ENCODE measurements at places on chromosomes 2 and 18.

- no peak for DNase-seq
These were observed 58.7 kb downstream of the DTNB start for GRCh38 chr2:25614711-25615110.

DNA sequence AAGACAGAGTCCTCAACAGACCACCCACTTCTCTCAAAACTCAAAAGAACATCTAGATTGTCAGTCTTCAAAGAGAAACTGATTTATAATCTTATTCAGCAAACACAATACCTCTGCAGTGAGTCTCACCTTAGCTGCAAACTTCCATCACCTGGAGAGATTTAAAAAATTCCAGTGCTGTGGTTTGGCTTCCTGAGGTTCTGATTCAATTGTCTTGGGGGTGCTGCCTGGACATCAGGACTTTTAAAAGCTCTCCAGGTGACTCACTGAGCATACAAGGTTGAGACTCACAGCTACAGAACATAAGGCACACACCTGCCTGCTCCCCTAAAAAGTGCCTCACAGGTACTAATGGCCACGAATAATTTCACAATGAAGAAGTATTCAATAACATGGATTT is 40.3 kb downstream of the RNF152 start:
- DNase-seq = no peak

- no peak for DNase-seq
These were observed 675.2 kb upstream of the ID2 start for GRCh38 chr2:8006626-8007025.

DNA sequence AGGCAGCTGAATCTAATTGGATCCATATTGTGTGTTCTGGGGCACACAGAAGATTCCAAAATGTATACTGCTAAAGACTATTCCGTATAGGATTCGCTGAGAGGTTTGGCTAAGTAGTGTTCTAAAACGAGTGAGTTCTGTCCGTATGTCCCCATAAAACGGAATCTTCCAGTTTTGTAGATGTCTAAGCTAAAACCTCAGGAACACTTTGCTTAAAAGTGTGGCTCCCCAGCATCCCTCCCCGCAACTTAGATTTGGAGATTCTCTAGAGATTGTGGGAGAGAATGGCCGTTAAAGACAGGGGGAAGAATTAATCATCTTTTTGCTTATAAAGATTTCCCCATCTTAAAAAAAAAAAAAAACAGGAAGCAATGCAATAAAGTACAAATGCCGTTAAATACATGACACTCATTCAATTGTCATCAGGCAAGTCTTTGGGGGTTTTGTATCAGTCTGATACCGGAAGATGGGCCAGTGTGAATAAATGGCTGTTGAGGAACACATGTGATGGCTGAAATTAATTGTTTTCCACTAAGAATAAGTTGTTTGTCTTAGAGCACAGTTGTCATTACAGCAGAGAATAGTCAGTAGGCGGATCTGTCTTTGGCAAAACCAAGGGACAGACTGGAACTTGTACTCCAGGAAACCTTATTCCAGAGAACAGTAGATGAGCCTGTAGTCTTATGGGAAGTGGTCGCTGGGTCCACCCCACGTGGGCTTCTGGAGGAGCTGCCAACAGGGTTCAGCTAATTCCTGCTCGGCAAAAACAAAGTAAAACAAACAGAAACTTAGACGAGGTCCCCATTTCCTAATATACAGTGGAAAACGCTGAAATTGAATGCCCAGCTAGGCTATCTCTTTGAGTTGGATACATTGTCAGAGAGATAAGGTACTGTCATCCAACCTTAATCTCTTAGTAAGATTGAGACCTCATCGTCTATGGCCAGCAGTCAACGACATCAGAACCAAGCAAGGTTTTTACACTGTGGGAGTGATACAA is 1.7 kb downstream of the EMILIN2 start:
- DNase-seq = no peak

- DNase-seq = peak; percentile 71
These were observed 100.8 kb upstream of the ATP5MC3 start for GRCh38 chr2:175282300-175282699.

- DNase-seq = no peak
These were observed 800 bp downstream of the VIL1 start for GRCh38 chr2:218419630-218420216.

DNA sequence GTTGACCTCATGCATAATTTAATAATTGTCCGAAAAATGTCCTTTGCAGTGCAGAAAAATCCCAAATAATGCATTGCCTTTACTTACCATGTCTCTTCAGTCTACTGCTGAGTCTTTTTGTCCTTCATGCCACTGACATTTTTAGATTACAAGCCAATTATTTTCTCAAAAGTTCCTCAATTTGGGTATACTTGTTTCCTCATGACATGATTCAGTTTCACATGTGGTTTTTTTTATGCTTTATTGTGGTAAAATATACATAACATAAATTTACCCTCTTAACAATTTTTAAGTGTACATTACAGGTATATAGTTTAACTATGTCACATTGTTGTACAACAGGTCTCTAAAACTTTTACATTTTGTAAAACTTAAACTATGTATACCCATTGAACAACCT is 81.0 kb downstream of the EPC2 start:
- DNase-seq = no peak

GRCh38 chr2:217629347-217629746 is 373.4 kb downstream of the TNS1 start:
- no peak for DNase-seq

GRCh38 chr2:8089596-8089995 is 592.3 kb upstream of the ID2 start:
- no peak for DNase-seq

DNA sequence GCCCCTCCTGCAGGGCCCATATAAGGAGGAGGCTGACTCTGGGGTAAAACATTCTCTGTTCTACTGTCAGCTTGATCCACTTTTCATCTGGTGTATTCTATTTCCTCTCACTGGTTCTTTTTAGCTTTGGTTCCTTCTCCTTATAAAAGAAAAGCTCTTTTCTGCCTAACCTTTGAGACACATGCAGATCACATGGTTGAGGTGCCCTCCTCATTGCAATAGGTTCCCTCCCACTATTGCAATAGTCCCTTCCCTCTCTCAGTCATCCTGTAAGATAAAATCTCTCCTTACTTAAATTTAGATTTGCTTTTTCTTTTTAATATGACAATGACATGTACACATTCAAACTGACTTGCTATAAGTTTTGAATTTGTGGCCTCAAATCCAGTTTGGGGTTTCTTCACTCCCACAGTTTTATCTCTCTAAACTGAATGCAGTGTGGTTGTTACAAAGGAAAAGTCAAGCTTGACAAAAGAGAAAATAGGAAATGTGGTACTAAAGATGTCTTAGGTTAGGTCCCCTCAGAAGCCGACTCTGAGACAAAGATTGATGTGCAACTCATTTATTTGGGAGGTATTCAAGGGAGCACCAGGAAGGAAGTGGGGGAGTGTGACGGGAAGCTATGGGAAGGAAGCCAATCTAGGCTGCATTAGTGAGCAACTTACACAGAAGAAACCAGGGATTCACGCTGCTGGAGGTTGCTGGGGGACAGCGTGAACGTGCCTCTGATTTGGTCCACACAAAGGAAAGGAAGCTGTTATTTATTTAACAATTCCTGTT is 127.6 kb upstream of the LINC00305 start:
- no peak for DNase-seq

DNA sequence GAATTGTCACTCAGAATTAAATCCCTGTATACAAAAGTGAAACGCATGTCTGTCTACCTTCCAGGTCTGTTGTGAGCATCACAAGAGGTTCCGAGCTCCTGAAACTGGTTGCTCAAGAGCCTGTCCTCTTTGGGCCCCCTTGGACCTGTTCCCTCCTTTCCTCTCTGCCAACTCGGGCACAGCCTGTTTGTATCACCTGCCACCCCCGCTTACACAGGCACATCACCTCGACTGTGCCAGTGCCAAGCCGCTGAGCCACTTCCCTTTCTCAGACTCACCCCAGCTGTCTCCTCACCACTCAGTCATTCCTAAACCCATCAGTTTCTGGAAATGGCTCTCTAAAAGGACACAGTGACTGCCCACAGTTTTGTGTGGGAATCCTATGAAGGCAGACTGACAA is 3.1 kb downstream of the EFR3B start:
- DNase-seq = no peak

DNA sequence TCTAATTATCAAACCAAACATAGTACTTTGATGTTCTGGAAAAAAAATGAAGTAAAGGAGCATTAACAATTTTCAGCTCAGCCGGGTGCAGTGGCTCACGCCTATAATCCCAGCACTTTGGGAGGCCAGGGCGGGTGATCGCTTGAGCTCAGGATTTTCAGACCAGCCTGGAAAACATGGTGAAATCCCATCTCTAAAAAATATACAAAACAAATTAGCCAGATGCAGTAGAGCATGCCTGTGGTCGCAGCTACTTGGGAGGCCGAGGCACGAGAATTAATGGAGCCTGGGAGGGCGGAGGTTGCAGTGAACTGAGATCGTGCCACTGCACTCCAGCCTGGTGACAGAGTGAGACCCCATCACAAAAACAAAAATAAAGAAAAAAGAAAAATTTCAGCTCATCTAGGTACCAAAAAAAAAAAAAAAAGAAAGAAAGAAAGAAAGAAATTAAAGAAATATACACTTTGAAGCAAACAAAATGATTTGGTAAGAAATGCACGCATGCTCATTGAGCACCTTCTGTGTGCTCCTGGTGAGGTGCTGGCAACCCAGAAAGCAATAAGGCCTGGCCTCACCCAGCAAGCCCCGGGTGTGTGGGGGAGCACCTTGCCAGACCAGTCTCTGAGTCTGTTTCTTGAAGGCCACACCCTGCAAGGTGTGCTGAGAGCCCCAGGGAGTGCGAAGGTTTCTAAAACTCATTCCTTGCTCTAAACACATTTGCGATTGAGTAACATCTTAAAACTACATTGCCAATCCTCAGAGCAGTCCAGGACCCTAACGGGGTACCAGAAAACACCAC is 133.5 kb downstream of the TFCP2L1 start:
- peak; percentile 41 for DNase-seq

GRCh38 chr2:46167406-46167805 is 129.8 kb upstream of the EPAS1 start:
- DNase-seq = no peak

DNA sequence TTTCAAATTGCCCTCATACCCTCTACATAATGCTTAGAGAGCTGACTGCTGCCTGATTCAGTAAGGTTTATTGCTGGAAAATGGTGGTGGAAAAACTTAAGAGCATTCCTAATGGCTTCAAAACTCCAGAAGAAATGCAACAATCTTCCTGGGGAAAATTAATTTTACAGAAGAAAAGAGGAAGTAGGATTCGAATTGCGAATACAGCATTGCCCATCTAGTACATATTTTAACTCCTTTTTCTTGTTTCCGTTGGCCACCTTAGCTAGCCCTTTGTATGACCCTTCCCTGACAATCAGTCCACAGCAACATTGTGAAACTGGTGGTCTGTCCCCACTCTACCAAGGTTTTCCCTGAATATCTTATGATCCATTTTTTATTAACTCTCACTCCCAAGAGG is 224.7 kb downstream of the MTX2 start:
- no peak for DNase-seq
